ENCODE measurements at places on chromosomes 4 and X.

DNA sequence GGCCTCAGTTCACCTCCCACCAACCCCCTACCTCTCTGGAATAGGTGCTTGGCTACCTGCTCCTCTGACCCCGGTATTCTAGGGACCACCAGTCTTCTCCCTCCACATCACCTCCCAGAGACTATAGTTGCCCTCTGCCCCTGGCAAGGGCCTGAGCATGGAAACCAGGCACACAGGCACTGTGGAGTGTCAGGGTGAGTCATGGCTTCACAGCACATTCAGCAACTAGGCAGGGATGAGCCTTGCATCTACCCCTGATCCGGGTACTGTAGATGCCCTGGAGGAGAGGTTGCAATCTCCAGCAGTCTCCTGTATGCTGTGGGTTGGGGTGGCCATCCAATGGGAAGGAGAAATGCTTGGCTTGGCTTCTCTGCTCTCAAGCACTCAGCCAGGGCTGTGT, 472.7 kb downstream of the IDS start:
- DNase-seq, result no peak

GRCh38 chr4:74618659-74619058, 173.7 kb downstream of the AREG start:
- DNase-seq, result no peak

DNA sequence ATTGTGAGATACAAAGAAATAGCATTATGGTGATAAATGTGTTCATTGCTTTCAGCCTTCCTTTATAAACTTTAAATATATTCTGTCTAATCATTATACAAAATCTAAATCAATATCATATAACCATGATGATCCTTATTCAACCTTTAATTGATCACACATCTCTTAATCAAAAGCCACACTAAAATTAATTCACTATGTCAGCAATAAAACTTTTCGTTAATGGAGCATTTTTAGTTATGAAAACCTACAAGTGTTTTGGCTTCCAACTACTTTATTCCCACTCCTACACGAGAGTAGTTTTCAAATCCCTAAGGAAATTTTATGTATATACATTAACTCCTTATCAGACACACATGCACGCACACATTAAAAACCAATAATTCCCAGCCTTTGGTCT, 530.2 kb downstream of the KCTD8 start:
- DNase-seq, result no peak

DNA sequence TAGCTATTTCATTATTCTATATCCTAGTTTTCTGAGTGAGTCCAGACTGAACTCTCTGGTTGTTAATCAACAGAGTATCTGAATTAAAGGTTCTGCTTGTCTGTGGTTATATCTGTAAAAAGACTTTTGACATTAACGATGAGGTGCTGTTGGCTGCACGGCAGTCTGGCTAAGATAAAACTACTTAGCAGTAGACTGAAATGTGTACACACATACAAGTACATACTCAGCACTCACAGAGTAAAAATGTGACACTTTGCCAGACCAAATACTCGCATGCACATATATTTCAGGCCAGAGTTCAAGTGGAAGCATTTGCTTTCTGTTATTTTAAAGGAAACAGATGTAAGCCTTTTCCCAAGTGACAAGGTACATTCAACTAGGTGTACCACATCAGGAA, 80.5 kb downstream of the PRDM5 start:
- DNase-seq, result no peak

GRCh38 chrX:14871767-14872166, 1.1 kb downstream of the FANCB start:
- DNase-seq, result no peak

DNA sequence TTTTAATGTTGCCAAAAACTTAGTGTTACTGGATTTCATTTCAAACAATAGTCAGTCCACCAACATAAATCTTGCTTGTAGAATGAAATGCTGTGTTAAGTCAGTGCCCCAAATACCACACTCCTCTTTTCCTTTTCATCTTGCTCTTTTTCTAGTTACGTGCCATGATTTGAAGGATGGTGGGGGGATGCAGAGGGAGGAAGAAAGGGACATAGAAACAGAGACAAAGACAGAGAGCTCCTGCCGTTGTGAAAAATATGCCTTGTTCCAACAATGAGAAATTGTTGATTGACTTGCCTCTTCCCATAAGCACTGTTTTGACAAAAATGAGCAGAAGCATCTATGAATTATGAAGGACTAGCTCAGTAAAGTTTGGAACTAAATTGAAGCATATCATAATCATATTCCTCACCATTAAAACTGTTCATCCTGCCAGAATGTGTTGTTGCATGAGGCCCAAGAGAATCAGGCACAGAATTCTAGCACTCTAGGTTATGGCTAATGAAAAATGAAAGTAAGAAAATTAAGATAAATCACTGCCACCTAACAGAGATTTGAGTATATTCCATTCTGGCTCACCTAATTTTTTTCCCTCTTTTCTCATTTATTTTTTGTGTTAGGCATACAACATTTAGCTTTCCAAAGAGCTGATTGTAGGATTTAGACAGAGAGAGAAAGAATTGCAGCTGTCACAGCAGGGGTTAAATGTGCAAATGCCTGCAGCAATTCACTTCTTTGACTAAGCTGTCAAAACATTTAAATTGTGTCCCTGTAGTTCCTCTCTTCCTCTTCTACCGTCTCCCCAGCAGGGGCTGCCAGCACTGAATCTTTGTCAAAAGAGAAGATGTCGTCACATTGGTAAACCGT, 111.6 kb upstream of the PTPN13 start:
- DNase-seq, result no peak

GRCh38 chrX:146363919-146364318, 445.7 kb upstream of the CXorf51B start:
- no peak for DNase-seq

- no peak for DNase-seq
These were observed 9.1 kb upstream of the GTPBP6 start for GRCh38 chrX:327660-328126.

GRCh38 chrX:154061801-154062200, 35.7 kb downstream of the MECP2 start:
- no peak for DNase-seq

DNA sequence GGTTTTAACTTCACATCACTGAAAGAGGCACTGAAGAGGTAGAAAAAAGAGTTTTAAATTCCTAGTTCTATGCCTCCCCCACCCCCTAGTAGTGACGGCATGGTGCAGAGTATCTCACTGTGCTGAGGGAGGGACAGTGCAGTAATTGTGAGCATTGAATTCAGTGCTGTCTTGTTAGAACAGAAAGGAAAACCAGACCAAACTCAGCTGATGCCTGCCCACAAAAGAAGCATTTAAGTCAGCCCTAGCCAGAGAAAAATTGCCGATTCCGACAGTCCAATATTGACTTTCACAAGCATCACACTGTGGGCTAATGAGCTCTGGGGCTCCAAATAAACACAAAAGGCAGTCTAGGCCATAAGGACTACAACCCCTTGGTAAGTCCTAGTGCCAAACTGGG, 417.7 kb downstream of the AR start:
- no peak for DNase-seq

DNA sequence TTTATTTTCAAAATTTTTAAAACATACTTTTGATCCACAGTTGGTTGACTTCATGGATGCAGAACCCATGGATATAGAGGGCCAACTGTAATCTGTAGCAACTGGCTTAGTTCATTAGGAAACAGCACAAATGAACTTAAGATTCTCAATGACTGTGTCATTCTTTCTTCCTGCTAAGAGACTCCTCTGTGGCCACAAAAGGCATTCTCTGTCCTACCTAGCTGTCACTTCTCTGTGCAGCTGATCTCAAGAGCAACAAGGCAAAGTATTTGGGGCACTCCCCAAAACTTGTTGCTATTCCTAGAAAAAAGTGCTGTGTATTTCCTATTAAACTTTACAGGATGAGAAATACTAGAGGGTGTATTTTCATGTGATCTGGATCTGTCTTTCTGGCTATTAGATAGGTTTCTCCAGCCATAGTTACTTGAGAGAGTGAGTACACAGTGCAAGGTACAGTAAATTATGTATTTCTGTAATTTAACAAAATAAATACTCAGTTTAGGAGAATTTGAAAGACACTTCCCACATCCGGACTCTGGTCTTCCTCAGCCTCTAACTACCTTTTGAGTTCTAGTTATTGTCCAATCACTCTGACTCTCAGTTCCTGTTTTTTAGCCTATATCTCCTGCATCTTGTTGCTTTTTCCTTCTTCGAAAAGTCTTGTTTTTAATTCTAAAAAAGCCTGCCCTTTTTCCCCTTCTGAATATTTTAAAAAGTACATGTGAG, 21.8 kb downstream of the TLR2 start:
- DNase-seq, result no peak

- no peak for DNase-seq
These were observed 227.6 kb downstream of the ADAMTS3 start for GRCh38 chr4:72341432-72341820.

DNA sequence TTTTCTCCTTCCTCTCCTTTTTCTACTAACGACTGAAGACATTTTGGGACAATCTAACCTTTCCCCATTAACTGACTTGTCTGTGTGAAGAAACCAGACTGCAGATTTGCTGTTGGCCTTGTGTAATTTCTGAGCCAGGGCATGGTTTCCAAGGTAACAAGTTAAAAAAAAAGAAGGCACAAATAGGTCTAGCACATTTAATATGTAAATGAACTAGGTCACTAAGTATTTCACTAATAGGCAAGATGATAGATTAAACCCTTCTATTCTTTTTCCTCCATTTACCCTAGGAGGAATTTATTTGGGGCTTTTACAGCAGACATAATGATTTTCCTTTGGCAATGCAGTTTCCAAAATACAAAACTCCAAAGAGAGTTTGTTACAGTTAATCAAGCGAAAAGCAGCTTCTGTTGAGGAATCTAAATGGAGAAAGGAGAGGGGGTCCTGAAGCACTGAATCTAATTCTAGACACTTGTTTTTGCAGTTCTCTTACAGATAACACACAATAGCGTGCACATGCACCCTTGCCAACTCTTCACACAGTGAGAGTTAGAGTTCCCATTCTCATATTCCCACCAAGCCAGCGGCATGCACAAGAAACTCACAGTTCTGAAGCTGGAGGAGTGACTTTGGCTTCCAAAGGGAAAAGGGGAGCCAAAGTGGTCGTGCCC, 72.0 kb downstream of the TSPAN5 start:
- no peak for DNase-seq

DNA sequence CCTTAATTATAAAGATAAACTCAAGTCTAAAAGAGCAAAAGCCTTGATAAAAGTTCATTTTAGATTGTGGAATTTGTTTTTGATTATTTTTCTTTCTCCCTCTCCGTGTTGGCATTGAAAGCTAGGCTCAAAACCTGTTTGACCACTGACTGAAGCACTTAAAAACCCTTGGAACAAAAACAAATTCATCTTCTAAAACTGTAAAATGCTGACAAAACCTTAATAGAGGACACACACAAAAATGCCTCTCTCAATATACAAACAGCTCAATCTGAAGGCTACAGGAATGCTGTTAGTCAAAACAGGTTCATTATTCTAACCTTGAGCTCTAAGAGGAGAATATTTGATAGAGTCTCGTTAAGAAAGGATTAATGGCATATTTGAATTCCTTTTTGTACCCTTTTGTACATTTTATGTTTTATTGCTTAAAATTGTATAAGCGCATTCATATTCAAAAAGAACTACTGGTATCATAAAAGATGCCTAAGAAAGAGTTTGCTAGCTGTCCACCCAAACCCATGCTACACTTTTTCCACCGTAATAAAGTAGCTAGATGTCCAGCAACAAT, 74.3 kb upstream of the NAP1L5 start:
- DNase-seq, result no peak

DNA sequence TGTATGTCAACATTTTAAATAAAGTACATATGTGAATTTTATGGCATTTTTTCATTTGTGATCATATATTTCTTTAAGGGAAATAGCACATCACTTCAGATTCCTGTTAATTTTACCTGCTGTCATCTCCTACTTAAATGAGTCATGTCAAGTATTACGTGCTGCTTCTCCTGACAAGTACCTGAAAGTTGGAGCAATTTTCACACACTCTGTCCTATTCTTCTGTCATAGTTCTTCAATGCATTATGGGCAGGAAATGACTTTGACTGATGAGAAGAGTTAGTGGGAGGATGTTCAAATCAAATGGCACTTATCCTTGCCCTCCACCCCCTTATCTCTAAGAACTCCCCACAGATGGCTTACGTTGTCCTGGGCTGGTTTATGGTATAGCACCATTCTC, 64.2 kb upstream of the SYTL5 start:
- no peak for DNase-seq

DNA sequence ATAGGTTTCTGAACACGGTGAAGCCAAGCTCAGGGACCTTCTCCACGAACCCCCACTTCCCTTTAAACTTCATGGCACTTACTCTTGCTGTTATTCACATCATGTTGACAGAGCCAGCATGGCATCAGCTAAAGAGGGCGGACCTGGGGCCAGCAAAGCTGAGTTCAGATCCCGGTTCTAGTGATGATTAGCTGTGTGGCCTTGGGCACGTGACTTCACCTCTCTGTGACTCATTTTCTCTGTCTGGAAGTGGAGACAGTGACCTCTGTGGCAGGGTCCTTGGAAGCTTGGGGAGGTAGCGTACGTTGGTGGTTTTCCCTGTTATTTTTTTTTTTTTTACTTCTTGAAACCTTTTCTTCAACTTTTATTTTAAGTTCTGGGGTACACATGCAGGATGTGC, 13.4 kb downstream of the EVC start:
- no peak for DNase-seq

DNA sequence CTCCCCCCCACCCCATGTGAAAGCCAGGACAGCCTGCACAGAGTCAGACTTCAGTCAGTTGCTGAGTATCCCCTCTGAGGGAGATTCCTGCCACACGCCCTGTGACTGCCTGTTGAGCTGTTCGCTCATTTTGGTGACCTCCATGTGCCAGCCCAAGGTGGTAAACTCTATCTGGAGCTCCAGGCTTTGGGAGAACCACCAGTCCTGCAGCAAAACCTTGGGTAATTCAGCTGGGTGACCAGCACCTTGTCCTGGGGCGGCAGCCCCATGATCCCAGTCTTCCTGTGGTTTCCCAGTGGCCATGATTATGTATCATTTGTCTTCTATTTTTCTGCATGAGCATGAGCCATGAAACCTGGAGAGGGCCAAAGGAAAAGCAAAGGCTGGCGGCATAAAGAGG, 73.4 kb downstream of the NBDY start:
- no peak for DNase-seq

Measured in amniotic stem cell (primary cell).